Activated naive CD4-positive, alpha-beta T cell treated with anti-CD3 and anti-CD28 coated beads for 36 hours (primary cell): ENCODE measurements at places on chromosomes 4 and X. TPM values are rescaled to one million over a fixed set of nuclear protein-coding genes. Genes with fewer than 3 reads are reported as not detected.

Gene CFP
- total RNA-seq, result 6.8 TPM

Gene PCSK1N
- 1.9 TPM for total RNA-seq

Gene ADAMTS3
- not detected for total RNA-seq

Gene DMD
- 0.14 TPM for total RNA-seq

Gene FAM184B
- total RNA-seq, result not detected

Gene UBA6
- 71.6 TPM for total RNA-seq

Gene FOXR2
- total RNA-seq, result not detected

Gene ABLIM2
- 0.22 TPM for total RNA-seq

Gene SLITRK4
- total RNA-seq, result not detected

DNA sequence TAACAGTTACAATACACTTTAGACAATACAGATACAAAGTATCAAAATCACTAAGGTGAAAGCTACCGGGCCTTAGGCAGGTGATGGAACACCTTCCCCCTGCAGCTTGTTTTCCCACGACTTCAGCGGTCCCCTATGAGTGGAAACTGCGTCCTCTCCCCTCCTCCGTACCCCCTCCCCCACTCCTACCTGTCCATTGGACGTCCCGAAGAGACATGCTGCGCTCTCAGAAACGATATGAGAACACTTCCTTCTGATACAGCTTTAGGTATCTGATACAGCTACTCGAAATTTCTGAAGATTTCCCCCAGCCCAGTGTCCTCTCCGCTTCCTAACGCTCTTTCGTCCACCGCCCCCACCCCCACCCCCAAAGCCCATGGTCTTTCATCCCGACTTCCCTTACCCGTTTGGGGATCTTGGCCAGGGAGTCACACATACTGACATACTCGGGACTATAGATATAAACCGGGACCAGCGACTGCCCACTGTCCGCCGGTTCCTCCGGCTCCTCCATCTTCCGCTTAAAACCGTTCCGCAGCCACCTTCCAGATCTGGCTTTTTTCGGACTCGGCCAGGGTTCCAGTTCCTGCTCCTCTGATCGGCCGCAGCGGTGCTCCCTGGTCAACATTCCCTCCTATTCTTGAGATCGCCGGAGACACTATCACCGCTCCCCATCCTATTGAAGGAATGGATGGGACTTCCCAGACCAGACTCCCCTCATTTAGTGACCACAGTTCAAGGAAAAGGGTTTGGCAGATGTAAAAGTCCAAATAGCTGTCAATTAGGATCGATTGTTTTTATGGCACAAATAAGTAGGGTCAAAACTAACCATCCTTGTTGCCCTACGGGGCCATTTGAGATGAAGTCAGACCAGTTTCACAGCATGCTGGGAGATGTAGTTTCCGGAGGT is at the start of gene HDAC8:
Gene HDAC8, minus strand, starts transcription at position 596 of the 910 bp plus-strand sequence. Its CDS starts 82 bp downstream, at position 514.
- peak within 1 kb of the TSS; percentile 91 for H3K27ac ChIP-seq
- peaks cover 7% of the 10 kb centered on the region for H3K4me1 ChIP-seq
- H3K36me3 ChIP-seq, result peaks cover 9% of the 10 kb centered on the region
- H3K27me3 ChIP-seq, result no peaks in the 10 kb centered on the region
- H3K4me3 ChIP-seq, result peak within 1 kb of the TSS; percentile 97
- DNase-seq, result peak; percentile 66

DNA sequence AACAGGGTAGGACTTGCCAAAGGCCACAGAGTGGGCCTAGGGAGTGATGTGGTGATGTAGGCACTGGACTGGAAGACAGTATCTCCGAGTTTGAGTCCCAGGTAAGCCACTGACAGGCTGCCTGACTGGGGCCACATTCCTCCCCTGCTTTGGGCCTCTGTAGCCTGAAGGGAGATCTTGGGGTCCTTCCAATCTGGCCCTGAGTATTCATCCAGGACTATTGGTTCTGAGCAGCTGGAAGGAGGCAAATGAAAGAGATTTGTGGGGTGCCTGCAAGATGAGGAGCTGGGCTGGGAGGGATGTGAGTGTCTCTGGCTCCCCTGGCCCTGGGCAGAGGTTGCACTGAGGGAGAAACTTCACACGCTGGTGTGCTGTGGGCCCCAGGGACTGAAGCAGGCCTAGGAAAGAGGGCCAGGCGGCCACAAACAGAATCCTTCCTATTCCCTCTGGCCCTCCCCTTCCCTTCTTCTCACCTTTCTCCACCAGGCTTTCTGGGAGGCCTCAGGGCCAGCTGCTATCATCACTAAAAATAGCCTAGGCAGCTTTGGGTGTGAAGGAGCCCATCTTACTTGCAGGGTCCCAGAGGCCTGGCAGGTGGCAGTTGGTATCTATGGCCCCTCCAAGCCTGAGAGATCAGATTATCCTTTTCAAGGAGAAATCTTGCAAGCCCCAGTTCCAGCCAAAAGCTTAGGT is 70.1 kb downstream of the PJA1 start:
- DNase-seq, result no peak
- H3K27me3 ChIP-seq, result no peaks in the 10 kb centered on the region
- no peaks in the 10 kb centered on the region for H3K36me3 ChIP-seq
- no peak overlapping the region for H3K27ac ChIP-seq
- no peak overlapping the region for H3K4me3 ChIP-seq

GRCh38 chrX:11960031-11960430 is 178.2 kb upstream of the FRMPD4 start:
- H3K27ac ChIP-seq, result no peak overlapping the region
- H3K36me3 ChIP-seq, result no peaks in the 10 kb centered on the region
- no peak for DNase-seq
- no peaks in the 10 kb centered on the region for H3K4me1 ChIP-seq

DNA sequence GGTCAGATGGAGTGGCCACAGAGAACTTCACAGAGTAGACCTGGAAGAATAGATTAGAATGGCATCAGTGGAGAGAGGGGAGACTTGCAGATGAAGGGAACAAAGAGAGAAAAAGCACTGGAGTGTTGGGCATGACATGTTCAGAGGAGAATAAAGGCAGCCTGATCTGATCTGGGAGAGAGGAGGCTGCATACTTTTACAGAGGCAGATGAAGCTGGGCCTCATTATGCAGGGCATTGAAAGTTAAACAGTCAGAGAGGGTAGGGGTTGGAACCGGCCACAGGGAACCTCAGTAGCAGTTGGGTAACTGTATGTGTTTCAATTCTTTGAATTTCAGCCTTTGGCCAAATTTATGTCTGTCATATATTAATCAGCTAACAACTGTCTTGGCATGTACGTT is 61.2 kb downstream of the SH3BGRL start:
- H3K27me3 ChIP-seq, result no peaks in the 10 kb centered on the region
- no peak overlapping the region for H3K4me3 ChIP-seq
- no peak overlapping the region for H3K27ac ChIP-seq
- peaks cover 34% of the 10 kb centered on the region for H3K4me1 ChIP-seq
- DNase-seq, result no peak

DNA sequence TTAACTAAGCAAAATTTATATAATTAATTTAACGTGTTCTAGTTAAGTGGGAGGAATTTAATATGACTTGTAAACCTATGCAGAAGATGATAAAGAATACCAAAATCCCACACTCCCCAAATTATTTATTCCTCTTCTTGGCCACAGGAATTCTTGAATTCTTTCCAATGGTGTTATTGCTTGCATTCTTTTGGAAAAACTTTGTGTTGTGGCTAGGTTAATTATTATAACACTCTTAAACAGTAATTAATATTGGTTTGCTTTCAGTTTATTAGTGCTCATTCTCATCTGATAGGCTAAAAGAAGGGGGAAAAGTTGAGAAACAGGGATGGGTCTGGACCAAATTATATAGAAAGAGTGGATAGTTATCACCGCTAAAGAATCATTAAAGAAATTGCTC is 141.5 kb upstream of the PABPC4L start:
- H3K4me1 ChIP-seq, result no peaks in the 10 kb centered on the region
- no peaks in the 10 kb centered on the region for H3K27me3 ChIP-seq
- H3K36me3 ChIP-seq, result no peaks in the 10 kb centered on the region
- H3K27ac ChIP-seq, result no peak overlapping the region
- H3K4me3 ChIP-seq, result no peak overlapping the region

DNA sequence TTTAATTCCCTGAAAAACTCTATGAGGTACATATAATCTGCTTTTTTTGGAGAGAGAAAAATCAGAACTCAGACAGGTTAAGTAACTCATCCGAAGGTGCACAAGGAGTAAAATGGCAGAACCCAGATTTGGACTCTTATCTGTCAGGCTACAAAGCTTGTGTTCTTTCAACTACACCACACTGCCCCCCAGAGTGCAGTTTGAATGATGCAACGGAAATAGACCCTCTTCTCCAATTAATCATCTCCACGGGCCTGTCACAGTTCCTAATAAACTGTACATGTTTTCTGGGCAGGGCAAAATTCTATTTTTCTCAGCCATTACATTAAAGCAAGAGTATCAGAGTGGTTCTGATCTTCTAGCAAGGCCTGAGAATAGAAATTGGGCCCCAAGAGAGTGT is 35.3 kb upstream of the DCX start:
- no peaks in the 10 kb centered on the region for H3K36me3 ChIP-seq
- no peak overlapping the region for H3K27ac ChIP-seq
- peak; percentile 20 for DNase-seq

- peaks cover 10% of the 10 kb centered on the region for H3K4me1 ChIP-seq
- H3K27ac ChIP-seq, result no peak overlapping the region
- peaks cover 47% of the 10 kb centered on the region for H3K27me3 ChIP-seq
- no peak for DNase-seq
- no peaks in the 10 kb centered on the region for H3K36me3 ChIP-seq
- peak overlapping the region; percentile 15 for H3K4me3 ChIP-seq
Measured at GRCh38 chrX:137568741-137569469, 3.0 kb downstream of the ZIC3 start.

GRCh38 chr4:3805026-3805425 is 38.8 kb downstream of the ADRA2C start:
- no peaks in the 10 kb centered on the region for H3K4me1 ChIP-seq
- DNase-seq, result no peak

DNA sequence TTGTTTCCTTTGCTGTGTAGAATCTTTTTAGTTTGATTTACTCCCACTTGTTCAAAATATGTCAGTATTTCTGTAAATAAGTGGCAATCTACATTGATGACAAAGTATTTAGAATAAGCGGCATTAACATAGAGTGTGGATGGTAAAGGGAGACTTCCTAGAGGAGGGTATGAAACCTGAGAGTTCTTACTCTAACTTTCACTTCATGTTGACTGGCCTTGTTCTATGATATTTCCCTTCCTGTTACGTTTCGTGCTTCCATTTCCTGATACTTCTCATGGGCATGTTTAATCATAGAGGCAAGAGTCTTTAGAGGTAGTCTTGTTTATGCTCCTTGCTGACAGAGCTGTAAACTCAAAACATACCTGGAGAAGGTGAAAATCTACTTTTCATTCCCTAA is 408.9 kb downstream of the GLUD2 start:
- H3K27ac ChIP-seq, result no peak overlapping the region
- no peaks in the 10 kb centered on the region for H3K27me3 ChIP-seq

GRCh38 chrX:53195401-53195800 is 29.6 kb downstream of the KDM5C start:
- no peak overlapping the region for H3K4me3 ChIP-seq
- no peak overlapping the region for H3K27ac ChIP-seq
- no peaks in the 10 kb centered on the region for H3K4me1 ChIP-seq
- H3K36me3 ChIP-seq, result peaks cover 20% of the 10 kb centered on the region
- H3K27me3 ChIP-seq, result no peaks in the 10 kb centered on the region
- DNase-seq, result no peak

- H3K4me3 ChIP-seq, result no peak overlapping the region
- no peaks in the 10 kb centered on the region for H3K4me1 ChIP-seq
- no peaks in the 10 kb centered on the region for H3K36me3 ChIP-seq
- DNase-seq, result no peak
Measured at GRCh38 chrX:147788641-147789350, 122.9 kb upstream of the FMR1 start.

GRCh38 chr4:14264437-14264836 is 636.9 kb upstream of the BOD1L1 start:
- H3K36me3 ChIP-seq, result no peaks in the 10 kb centered on the region
- no peak overlapping the region for H3K4me3 ChIP-seq
- H3K27me3 ChIP-seq, result peaks cover 8% of the 10 kb centered on the region
- no peak overlapping the region for H3K27ac ChIP-seq

GRCh38 chrX:111169141-111169540 is 73.2 kb downstream of the PAK3 start:
- DNase-seq, result no peak
- no peaks in the 10 kb centered on the region for H3K27me3 ChIP-seq
- H3K36me3 ChIP-seq, result no peaks in the 10 kb centered on the region
- no peak overlapping the region for H3K4me3 ChIP-seq

- H3K4me1 ChIP-seq, result no peaks in the 10 kb centered on the region
- no peaks in the 10 kb centered on the region for H3K27me3 ChIP-seq
- no peak overlapping the region for H3K4me3 ChIP-seq
- DNase-seq, result no peak
Measured at GRCh38 chr4:125498981-125499380, 184.2 kb downstream of the FAT4 start.

- peaks cover 39% of the 10 kb centered on the region for H3K4me1 ChIP-seq
- no peak overlapping the region for H3K4me3 ChIP-seq
- H3K27me3 ChIP-seq, result peaks cover 5% of the 10 kb centered on the region
- no peak overlapping the region for H3K27ac ChIP-seq
Measured at GRCh38 chr4:77025643-77026321, 50.0 kb downstream of the CCNI start.

DNA sequence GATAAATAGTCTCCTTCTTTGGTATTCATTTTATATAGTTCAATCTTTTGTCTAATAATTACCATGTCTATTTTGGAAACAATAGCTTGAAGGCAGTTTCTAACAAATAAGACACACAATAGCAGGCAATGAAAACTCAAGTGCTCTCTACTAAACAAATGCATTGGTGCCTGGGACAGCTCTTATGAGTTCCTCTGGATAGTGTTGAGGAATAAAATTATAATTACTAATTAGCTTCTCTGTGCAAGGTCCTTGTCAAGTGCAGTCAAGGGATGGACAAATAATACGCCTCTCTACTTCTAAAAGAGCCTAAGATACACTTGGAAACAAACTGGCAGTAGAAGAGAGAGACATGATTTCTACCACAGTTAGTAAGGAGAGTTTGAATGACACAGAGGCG is 229.0 kb upstream of the GLRA2 start:
- H3K36me3 ChIP-seq, result no peaks in the 10 kb centered on the region
- no peak overlapping the region for H3K4me3 ChIP-seq
- H3K27ac ChIP-seq, result no peak overlapping the region
- H3K27me3 ChIP-seq, result no peaks in the 10 kb centered on the region

GRCh38 chrX:112840382-112841113 is at the start of gene AMOT:
TSS of gene AMOT (minus strand) at chrX:112840831. CDS start at chrX:112823126, 17,705 bp downstream.
- H3K27ac ChIP-seq, result no peak within 1 kb of the TSS
- H3K4me1 ChIP-seq, result peaks cover 11% of the 10 kb centered on the region
- peak within 1 kb of the TSS; percentile 80 for H3K4me3 ChIP-seq
- no peaks in the 10 kb centered on the region for H3K27me3 ChIP-seq
- DNase-seq, result peak; percentile 54

DNA sequence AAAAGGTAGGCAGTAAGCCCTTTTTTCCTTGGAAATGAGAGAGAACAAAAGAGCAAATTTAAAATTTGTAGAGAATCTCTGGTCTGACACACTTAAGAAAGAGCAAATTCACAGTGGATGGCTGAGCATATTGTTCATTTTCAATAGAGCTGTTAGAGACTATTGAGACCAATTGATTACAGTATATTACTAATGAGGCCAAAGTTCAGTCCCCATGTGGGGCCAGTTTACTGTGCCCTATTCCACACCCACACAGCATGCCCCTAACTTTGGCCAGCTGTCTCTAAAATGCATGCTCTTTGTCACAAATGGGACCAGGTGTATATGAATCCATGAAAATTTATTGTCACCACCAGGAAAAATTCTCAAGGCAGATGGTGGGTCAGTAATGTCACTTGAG is 470.5 kb downstream of the PCDH7 start:
- H3K4me3 ChIP-seq, result no peak overlapping the region
- no peaks in the 10 kb centered on the region for H3K27me3 ChIP-seq
- no peaks in the 10 kb centered on the region for H3K4me1 ChIP-seq
- H3K36me3 ChIP-seq, result no peaks in the 10 kb centered on the region
- DNase-seq, result no peak
- H3K27ac ChIP-seq, result no peak overlapping the region

GRCh38 chrX:32483534-32484136 is 727.7 kb downstream of the DMD start:
- no peak for DNase-seq
- no peaks in the 10 kb centered on the region for H3K27me3 ChIP-seq
- H3K27ac ChIP-seq, result no peak overlapping the region
- no peak overlapping the region for H3K4me3 ChIP-seq
- no peaks in the 10 kb centered on the region for H3K36me3 ChIP-seq
